ENCODE measurements at places on chromosomes 16 and 17.
A peak's percentile ranks its signal among the peaks of the same experiment; 100 is the strongest.

GRCh38 chr16:68236137-68236825, 354 bp upstream of the ESRP2 start:
- DNase-seq: peak; percentile 29

GRCh38 chr17:65953316-65954147, 238.4 kb downstream of the CEP112 start:
- no peak for DNase-seq

- no peak for DNase-seq
These were observed 242.9 kb downstream of the CDH11 start for GRCh38 chr16:64878940-64879339.

DNA sequence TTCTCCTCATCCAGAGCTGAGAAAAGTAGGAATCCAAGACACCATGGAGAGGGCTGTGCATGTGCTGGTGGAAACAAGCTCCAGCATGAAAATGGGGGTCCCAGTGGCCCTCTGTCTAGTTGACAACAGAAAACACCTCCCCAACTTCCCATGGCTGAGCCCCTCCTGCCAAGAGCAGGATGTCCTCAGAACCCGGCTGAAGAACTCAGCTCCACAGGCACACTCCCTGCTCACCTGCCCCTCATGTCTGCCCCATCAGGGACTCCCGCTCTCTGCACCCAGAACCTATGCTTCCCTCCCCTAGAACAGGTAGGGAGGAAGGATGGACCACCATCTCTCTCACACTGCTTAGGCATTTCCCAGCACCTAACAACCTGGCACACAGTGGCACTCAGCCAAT, 167.2 kb downstream of the C16orf78 start:
- no peak for DNase-seq

GRCh38 chr17:16652847-16653366, 743 bp downstream of the ZNF624 start:
- no peak for DNase-seq

DNA sequence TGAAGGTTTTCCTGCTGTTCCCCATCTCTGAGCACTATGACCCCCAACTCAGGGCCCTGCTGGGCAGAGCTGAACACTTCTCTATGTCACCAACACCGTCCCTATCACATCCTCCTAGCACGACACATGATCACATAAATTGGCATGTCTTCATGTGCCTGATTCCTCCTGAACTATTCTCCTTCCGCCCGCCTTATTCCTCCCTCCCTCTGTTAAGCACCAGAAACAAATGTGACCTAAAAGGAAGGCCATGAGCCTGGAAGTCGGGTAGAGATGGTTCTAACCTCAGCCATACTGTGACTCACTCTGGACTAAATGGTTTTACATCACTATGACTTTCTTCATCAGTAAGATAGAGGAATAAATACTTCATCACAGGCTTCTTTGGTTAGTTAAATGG, 80.8 kb upstream of the DYNLRB2 start:
- DNase-seq: no peak

DNA sequence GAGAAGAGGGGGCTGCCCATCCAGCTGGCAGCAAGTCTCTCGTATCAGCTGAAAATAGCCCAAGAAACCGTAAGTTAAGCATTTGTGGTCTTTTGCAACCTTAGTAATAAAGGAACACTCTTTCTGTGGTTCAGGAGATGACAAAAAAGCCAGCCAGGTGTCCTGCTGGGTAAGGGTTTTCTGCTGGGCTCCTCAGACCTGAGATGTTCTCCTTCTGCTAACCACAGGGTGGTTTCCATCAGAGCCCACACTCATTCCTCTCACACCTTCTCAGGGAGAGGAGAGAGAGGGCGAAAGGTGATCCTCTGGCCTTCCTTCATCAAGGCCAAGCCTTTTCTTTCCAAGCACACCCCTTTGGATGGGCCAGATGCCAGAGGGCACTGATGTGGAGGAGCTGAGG, 70.7 kb downstream of the TEX14 start:
- DNase-seq: no peak

GRCh38 chr16:66402166-66402565, 24.9 kb upstream of the BEAN1 start:
- DNase-seq: no peak

DNA sequence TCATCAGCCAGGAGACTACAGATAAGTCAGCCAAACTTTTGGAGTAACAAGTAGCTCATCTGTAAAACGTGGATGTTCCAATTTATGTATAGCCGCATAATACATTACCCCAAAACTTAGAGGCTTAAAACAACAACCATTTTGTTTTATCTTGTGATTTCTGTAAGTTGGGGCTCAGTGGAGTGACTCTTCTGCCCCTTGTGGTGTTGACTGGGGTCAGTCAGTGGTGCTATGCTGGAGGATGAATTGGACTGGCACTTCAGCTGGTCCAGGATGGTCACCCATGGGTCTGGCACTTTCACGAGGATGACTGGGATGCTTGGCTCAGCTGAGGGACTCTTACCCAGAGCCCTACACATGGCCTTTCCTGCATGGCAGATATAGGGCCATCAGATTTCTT, 172.5 kb downstream of the WWOX start:
- DNase-seq: no peak

GRCh38 chr16:57360321-57360935, 1.8 kb downstream of the CCL22 start:
- no peak for DNase-seq

GRCh38 chr17:29210879-29211278, 30.7 kb upstream of the MYO18A start:
- no peak for DNase-seq

GRCh38 chr17:75352079-75352569, 53.4 kb downstream of the GRB2 start:
- no peak for DNase-seq

- no peak for DNase-seq
These were observed 7.2 kb upstream of the IRF8 start for GRCh38 chr16:85891776-85892166.

DNA sequence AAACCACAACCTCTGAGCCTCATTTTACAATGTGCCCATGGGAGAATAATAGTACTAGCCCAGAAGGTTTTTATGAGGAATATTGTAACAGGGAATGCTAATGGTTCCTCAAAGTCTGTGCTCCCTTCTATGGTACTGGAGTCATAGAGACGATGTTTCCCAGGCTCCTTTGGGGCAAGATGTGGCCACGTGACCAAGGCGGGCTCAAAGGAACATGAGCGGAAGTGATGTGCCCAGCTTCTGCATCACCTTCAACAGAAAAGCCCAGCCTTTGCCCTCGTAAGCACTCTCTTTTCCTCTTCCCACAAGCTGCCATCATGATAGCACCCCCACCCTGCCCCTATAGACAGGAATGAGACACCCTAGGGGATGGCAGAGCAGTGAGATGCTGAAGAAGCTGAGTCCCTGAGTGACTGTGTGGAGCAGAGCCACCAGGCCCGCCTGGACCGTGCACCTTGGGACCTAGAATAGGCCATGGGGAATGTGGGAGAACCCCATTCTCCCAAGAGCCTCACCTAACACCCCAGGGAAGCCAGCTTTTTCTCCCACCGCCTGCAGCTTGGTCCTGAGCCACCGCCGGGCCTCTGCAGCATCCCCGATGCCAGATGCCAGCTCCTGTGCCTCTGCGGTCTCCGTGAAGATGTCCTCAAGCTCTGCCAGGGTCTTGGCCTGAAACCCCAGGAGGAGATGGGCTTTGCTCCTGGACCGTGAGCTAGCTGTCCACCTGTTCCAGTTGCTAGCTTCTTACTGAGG, 22.2 kb upstream of the PIK3R6 start:
- DNase-seq: no peak

DNA sequence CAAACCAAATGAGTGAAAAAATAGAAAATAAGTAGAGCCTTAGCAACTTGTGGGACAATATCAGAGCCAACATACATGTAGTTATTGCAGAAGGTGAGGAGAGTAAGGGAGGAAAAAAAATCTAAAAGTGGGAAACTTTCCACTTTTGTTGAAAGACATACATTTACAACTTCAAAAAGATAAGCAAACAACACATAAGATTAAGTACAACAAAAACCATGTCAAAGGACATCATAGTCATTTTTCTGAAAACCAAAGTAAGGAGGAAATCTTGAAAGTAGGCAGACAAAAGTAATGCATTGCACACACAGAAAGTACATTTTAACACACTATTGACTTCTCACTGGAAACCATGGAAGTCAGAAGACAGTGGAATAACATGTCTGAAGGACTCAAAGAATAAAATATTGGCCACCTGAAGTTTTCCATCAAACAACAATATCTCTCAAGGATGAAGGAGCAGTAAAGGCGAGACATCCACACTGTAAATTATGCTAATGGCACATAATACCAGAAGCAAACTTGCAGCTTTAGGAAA, 291.9 kb downstream of the BCAS3 start:
- no peak for DNase-seq

DNA sequence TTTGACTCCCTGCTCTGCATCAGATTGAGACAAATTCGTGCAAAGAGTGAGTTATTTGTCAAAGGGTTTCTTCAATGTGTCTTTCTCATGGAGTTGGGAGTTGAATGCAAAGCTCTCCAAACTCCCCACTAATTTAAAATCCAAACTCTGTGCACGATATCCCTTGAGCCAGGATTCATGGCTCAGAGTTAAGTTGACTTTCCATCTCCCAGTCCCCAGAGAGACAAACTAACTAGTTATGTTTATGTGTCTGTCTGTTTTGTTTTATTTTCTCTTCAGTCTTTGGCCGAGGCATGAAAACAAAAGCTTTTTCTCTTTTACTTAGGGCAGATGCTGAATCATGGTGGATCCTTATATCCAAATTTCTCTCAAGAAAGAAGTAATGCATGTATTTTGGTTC, 570.0 kb upstream of the CDH5 start:
- DNase-seq: no peak

GRCh38 chr16:56967733-56968132, 6.0 kb downstream of the CETP start:
- no peak for DNase-seq

- no peak for DNase-seq
These were observed 40.6 kb upstream of the CDH5 start for GRCh38 chr16:66325717-66326376.

DNA sequence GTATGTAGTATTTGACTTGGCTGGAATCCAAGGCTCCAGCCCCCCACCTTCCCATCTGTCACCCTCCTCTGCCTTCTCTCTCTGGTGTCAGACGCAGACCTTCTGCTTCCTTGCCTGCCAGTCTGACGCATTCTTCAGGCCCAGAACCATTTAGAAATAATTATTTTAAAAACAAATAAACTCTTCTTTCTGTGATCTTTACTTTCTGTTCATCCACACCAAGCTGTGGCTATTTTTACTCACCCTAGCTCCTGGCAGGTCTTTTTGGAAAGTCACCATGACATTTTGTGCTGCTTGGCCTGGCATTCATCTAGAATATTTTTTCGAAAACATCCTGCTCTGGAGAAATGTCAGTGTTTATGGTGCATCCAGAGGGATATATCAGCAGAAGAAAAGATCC, 330.7 kb upstream of the ASIC2 start:
- DNase-seq: no peak

DNA sequence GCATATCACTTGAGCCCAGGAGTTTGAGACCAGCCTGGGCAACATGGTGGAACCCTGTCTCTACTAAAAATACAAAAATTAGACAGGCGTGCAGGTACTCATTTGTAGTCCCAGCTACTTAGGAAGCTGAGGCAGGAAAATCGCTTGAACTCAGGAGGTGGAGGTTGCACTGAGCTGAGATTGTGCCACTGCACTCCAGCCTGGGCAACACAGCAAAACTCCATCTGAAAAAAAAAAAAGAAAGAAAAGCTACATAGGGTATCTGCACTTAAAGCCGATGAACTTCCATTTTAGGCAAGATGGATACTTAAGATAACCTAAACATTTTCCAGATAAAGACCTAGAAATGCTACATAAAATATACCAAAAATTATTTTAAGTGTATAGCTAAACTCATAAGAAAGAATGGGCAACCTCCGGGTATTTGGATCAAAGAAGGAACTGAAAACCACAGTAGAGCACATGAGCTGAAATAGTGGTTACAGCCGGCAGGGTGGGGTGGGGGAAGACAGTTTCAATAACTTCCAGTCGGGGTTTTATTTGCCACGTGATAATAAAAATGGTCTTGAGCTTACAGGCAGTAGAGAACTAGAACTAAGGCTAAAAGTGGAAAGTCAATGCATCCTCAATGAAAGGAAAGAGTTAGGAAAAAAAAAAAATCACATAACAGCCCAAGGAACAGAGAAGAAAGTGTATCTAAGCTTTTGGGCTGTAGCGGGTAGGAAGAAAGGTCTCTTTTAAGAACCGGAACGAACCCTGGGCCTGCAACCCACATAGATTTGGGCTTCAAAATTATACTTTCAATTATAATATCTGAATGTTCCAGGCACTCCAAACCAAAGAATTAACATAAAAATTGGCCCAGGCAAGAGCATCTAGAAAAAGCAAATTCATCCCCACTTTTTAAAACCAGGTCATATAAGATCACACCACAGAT, 53.1 kb downstream of the CFDP1 start:
- DNase-seq: no peak

GRCh38 chr17:33936764-33937163, 318.3 kb upstream of the CCL2 start:
- DNase-seq: no peak

- DNase-seq: no peak
These were observed 4.9 kb downstream of the PRCD start for GRCh38 chr17:76544546-76545365.

- DNase-seq: no peak
These were observed 31.9 kb downstream of the NMT1 start for GRCh38 chr17:45092911-45093430.

GRCh38 chr17:42518755-42519545, 17.1 kb upstream of the NAGLU start:
- DNase-seq: no peak

- no peak for DNase-seq
These were observed 341.4 kb downstream of the FOXL1 start for GRCh38 chr16:86919578-86920305.

- no peak for DNase-seq
These were observed 15.3 kb downstream of the NLRC5 start for GRCh38 chr16:57004387-57005250.

- DNase-seq: no peak
These were observed 16.1 kb downstream of the GNGT2 start for GRCh38 chr17:49194297-49194607.

DNA sequence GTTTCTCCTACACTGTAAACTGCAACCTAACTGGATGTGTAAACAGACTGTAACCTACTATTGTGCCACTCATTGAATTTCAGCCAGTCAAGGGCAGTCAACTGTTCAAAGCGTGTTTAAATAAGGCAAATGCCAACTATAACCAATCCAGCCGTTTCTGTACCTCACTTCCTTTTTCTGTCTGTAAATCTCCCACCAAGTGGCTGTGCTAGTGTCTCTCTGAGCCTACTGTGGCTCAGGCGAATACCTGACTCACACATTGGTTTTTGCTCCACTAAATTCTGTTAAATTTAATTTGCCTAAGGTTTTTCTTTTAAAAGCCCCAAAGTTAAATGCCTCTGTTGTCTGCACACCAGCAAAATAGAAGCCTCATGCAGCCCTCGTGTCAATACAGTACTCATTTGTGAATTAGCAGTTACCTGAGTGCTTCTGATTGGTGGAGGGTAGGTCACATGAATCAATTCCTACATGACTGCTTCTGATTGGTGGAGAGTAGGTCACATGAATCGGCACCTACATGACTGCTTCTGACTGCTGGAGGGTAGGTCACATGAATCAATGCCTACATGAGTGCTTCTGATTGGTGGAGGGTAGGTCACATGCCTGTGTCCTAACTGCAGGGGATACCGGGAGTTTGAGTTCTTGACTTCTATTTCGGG, 31.1 kb upstream of the CCR7 start:
- no peak for DNase-seq

Data from NCI-H1048 (cell line).